Right atrium auricular region (tissue), 2 donors: ENCODE measurements at places on chromosomes 6 and 20. TPM values are rescaled to one million over a fixed set of nuclear protein-coding genes. Genes with fewer than 3 reads are reported as not detected.

- no peak for DNase-seq
Measured at GRCh38 chr20:19361790-19362189, 149.3 kb downstream of the SLC24A3 start.

- DNase-seq, result no peak
Measured at GRCh38 chr6:156698239-156699016, 78.8 kb upstream of the ARID1B start.

GRCh38 chr6:166228839-166229528 is 61.3 kb upstream of the TBXT start:
- DNase-seq, result no peak

DNA sequence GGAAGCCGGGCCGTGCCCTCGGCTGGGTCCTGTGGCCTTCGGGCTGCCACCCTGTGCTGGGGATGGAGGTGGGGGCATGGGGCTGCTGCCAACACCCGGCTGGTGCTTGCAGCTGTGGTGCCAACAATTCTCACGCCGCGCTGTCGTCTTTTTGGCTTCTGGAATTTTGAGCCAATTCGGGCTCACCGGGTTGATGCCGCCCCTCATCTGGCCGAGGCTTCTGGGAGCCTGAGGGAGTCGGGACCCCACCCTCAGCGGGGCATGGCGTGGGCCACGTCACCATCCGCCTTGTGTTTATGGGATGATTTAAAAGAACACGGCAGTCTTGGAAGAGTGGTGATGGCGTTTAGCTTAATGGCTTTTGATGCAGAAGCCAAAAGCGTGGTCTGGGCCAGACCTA is 8.7 kb upstream of the NPBWR2 start:
- DNase-seq, result no peak

DNA sequence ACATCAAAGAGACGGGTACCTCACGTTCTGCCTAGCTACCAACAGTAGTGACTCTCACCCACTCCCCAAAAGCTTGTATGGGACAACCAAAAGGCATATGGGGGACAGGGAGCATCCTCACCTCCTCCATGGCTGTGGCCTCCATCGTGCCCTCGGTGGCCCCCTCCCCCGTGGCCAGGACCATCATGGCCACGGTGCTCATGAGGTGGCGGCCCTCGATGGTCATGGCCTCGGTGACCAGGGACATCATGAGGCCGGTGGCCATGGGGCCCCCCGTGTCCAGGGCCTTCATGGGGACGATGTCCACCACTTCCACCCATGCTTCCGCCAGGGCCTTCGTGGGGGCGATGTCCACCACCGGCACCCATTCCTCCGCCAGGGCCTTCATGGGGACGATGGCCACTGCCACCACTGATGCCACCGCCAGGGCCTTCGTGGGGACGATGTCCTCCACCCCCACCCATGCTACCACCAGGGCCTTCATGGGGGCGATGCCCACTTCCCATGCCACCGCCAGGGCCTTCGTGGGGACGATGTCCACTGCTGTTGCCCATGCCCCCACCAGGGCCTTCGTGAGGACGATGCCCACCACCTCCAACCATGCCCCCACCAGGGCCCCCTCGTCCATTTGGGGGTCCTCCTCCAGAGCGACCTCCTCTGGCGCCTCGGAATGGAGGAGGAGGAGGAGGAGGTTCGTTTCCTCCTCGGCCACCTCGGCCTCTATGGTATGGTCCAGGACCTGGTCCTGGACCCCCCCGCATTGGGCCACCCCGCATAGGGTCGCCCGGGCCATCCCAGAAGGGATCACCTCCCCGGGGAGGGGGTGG is 15.0 kb downstream of the PPP1R10 start:
- no peak for DNase-seq

DNA sequence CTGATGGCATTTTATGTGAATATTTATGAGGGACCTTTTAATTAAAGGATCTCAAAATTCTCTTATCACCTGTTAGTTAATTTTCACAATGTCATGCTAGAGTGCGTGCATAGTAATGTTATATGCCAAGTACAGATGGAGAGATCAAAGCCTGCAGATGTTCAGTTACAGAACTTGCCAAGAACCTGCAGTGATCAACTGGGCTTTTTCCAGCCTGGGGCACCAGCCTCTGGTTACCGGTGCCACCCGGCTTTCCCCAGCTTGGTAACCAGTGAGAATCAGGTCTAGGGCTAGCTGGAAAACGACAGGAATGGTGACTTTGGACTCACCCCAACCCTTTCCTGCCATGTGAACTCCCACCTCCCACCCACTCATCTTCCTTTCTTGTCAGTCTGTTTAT is 91.8 kb downstream of the CAP2 start:
- DNase-seq, result no peak

- DNase-seq, result no peak
Measured at GRCh38 chr20:63150391-63150898, 65.5 kb downstream of the YTHDF1 start.

- DNase-seq, result no peak
Measured at GRCh38 chr6:134166511-134167261, 114.3 kb upstream of the SLC2A12 start.

DNA sequence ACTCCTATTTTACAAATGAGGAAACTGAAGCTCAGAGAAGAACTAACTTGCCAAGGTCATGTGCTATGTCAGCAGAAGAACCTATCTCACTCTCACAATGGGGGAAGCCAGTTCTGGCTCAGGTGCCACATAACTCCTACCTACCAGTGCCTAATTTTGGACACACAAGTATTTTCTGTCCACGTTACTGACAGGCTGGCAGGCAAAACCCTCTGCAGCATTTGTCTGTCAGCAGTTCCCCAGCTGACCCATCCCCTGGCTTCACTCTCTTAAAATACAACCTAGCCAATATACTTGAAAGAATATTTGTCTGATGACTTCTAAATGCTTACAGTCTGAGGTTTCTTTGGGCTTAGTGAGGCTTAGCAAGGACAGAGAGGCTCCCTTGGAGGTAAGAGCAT is 15.5 kb downstream of the GSS start:
- DNase-seq, result no peak

DNA sequence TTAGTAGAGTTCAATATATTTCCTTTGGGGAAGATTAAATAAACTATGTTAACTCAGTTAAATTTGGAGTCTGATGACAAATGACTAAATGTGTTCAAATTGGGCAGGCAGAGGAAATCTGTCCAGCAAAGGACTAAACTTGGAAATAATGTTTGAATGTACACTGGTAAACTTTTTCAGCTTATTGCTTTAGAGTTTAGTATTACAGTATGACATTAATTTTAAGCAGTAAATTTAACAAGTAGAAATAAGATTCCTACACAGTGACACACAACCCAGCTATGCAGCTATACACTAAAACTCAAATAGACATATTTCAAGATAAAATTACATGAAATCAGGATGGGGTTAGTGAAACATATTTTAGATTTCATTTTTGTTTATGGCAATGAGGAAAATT is 42.6 kb upstream of the HDGFL1 start:
- DNase-seq, result no peak

The KHDC1L gene
- not detected for total RNA-seq

GRCh38 chr6:155103816-155104366 is 108.8 kb downstream of the TIAM2 start:
- no peak for DNase-seq

DNA sequence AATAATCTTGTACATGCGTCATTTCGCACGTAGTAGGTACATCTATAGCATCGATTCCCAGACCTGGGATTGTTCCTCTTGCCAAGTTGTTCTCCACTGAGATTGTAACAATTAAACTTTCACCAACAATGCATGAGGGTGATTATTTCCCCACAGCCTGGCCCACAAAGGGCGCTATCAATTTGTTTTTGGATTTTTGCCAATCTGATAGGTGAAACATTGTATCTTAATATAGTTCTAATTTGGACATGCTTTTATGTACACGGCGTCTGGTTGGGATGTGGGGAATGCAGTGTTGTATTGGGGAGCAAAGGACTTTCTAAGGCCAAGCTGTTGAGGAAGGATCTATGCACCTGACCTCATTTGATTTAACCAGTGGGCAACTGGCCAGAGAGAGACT is 59.5 kb downstream of the VEGFA start:
- no peak for DNase-seq

DNA sequence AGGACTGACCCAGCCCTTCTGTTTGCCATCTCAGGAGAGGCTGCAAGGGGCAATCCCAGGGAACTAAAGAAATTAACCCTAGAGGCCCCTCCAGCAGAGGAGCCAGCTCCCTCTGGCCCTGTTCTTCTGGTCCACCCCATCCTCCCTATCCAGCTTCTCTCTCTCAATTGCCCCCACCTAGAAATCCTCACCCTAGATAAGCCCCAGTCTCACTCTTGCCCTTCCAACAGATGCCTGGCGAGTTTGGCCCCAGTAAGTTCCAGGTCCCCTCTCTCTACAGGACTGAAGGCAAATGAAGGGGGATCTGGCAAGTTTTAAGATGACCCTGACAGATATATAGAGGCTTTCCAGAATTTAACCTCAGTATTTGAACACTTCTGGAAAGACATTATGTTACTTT is 134.0 kb downstream of the THBS2 start:
- no peak for DNase-seq

GRCh38 chr20:5780846-5781217 is 30.6 kb downstream of the SHLD1 start:
- DNase-seq, result no peak

The FAM162B gene
- total RNA-seq, result 4.8 TPM

The DNAAF9 gene
- 19.2 TPM for total RNA-seq

The HLA-DMB gene
- total RNA-seq, result 12.9 TPM

The CD24 gene
- total RNA-seq, result 0.63 TPM

DNA sequence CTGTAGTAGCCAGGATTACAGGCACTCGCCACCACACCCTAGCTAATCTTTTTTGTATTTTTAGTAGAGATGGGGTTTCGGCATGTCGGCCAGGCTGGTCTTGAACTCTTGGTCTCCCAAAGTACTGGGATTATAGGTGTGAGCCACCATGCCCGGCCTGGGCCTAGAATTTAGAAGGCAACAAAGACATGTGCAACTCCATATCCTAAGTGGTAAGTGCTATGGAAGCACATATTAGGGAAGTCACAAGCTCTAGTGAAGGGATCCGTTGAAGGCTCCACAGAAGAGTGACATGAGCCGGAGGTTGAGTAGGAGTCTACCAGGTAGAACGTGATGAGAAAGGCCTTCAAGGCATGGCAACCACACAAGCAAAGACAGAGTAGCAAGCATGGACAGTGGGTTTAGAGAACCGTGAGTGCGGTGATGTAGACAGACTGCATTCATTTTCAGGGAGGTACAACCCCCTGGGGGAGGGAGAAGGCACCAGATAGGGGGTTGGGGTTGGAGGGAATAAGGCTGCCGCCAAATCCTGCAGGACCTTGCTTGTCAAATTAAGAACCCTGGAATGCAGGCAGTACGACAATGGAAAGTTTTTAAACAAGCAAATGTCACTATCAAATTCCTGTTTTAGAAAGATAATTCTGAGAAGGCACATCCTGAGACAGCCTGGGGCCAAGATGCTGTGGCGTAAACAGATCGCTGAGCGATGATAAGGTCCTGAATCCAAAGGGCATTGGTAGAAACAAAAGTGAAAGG is 50.2 kb downstream of the ARHGAP18 start:
- no peak for DNase-seq

GRCh38 chr6:12709556-12710232 is 6.9 kb upstream of the PHACTR1 start:
- DNase-seq, result no peak

DNA sequence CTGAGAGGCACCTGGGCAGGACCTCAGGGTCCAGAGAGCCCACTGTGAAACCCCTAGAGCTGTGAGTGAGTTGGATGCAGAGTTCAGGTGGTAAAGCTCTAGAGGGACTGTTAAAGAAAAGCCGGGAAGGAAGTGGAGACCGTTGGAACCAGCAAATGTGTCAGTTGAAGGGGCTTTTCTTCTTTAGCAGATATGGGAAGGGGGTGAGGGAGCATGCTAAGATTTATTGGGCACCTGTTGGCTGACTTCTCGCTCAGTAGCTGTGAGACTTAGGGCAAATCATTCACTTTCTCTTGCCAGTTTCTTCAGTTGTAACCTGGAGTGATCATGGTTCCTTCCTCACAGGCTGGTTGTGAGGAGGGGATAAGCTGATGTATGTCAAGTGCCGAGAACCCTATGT is 287.7 kb downstream of the DHX35 start:
- no peak for DNase-seq

DNA sequence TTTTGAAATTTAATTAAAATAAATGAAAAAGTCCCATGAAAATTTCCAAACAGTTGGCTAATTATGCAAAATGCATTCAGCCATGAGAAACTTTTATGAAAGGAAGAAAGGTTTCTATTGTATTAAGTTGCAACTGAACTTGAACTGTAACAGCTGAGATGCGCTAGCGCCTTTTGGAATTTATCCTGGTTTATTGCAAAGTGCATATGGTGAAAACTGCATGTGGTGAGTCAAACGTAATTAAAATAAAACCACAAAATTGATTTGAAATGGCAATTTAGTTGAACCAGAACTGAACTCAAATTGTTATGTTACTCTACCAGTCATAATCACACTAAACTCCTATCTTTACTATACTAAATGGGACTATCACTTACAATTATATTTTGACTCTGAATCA is 46.4 kb upstream of the COL21A1 start:
- DNase-seq, result no peak

The BHLHE23 gene
- total RNA-seq, result not detected

DNA sequence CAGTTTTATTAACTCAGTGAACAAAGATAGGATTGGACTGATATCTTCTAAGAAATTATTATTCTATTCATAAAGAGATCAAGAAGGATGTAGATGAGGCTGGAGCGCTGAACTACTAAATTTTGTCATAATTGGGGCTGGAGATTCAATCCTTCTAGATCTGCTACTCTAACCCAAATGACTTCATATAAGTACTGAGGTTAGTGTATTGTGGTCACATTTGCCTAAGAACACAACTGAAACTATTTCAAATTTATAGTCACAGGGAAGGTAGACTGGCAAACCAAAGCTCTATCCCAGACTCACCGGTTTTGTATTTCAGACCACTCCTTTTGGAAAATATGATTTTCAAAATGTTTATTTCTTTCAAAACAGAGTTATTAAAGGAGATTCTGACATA is 96.7 kb downstream of the BMP5 start:
- no peak for DNase-seq

The BEND6 gene
- 5.9 TPM for total RNA-seq

DNA sequence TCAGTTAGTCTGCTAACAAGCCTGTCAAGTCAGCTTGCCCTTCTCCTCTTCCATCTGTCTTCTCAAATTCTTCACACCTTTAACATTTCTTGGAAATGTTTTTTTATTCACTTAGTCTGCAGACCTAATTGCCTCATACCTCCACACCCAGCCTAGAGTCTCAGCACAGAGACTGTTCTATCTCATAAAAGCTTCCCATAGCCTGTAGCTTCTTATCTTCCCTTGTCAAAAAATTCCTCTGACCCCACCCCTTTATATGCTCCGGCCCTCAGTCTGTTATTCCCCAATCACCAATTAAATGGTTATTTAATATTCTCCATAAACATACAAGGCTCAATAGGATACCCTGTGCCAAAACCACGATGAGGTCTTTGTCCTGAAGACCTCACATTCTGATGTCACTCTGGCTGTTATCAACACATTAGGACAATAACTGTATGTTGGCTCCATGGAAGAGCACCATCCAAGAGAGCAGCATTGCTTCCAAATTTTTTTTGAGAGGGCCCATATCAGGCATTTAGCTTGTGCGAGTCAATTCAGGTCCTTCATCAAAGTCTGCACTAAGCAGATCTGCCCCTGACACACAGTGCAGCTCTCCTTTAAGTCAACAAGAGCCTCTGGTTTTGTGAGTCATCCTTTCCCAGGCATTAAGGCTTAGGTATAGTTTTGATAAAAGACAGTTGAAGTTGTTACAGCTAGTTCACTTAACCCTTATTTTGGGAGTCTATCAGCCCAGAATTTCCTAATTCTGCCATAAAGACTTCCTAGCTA is 83.2 kb upstream of the TBX18 start:
- DNase-seq, result no peak
